ENCODE measurements at places on chromosomes 16 and 17.

DNA sequence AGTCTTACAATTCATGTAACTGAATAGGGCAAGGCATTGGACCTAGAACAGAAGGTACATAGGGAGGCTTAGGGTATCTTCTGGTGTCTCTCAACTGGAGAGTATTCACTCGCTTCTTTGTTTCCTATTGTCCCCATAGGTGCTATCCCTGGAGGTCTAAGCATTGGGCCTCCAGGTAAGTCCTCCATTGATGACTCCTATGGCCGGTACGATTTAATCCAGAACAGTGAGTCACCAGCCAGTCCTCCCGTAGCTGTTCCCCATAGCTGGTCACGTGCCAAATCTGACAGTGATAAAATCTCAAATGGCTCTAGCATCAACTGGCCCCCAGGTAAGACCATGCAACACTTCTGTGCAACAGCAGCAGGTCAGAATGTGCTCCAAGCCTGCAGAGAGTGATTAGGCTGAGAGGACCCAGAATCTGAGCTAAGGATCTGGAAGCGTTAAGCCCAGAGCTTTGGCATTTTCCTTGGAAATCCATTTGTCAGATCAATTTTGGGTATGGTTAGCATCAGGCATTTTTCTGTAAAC, 35.7 kb downstream of the TMC6 start:
- no peak for DNase-seq

DNA sequence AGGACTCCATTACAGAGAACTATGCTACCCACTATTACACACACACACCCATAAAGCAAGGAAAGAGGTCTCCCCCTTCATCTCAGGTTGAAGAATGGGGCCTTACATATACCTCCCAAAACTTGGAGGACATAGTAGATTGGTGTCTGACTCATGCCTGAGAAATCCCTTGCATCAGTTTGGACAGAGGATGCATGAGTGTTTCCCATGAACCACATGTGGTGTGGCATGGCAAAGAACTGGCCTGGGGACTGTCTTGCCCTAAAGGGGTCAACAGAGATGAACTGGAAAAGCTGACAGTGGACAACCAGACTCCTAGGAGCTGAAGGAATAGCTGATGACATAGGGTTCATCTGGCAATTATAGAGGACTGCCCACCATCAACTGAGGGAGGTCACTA, 54.0 kb downstream of the DYNLRB2 start:
- DNase-seq, result no peak

DNA sequence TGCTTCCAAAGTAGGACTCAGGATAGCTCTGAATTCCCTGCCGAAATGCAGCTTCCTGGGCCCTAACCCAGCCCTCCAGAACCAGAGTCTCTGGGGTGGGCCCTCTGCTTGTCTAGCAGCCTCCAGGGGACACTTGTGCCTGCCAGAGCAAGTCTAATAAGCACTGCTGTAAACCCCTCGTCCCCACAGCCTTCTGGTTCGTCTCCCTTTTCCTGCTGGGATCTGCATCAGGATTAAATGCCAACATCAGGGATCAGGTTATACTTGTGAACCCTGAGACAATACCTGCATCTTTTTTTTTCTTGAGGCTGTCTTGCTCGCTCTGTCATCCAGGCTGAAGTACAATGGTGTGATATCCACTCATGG, 282.0 kb downstream of the SEC14L1 start:
- DNase-seq, result no peak

- no peak for DNase-seq
Observed at GRCh38 chr16:64983963-64984362, 137.9 kb downstream of the CDH11 start.

DNA sequence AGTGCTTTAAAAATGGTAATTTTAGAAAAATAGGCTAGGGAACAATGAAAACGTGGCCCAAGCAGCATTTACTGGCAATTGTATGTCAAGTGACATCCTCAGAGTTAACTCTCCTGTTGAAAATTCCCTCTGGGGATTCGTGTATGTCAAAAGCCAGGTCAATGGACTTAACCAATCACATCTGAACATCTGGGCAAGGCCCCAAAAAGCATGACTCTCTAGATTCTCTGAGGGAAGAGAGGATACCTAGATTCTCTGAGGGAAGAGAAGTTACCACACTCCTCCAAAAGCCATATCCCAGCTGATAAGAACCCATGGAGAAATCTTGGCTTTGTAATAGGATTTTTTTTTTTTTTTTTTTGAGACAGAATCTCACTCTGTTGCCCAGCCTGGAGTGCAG, 23.5 kb downstream of the NFE2L1 start:
- no peak for DNase-seq

Measured in stimulated activated CD4-positive, alpha-beta T cell treated with anti-CD3 and anti-CD28 coated beads, Interleukin-2, amount 100 ng/mL, for 24 hours (primary cell).